Naive thymus-derived CD4-positive, alpha-beta T cell (primary cell): ENCODE measurements at places on chromosomes 6 and 20. TPM values are rescaled to one million over a fixed set of nuclear protein-coding genes. Genes with fewer than 3 reads are reported as not detected.
A peak's percentile ranks its signal among the peaks of the same experiment; 100 is the strongest.

GRCh38 chr6:25961619-25962148 is 918 bp upstream of the TRIM38 start:
- H3K27ac ChIP-seq: peak overlapping the region; percentile 97
- no peaks in the 10 kb centered on the region for H3K27me3 ChIP-seq
- no peak for DNase-seq

GRCh38 chr6:53148684-53149083 is at the start of gene GCM1:
GCM1 (minus strand) TSS chr6:53148841; CDS start chr6:53145632, 3,209 bp downstream.
- DNase-seq: no peak
- no peaks in the 10 kb centered on the region for H3K4me1 ChIP-seq
- no peaks in the 10 kb centered on the region for H3K27me3 ChIP-seq
- no peak within 1 kb of the TSS for H3K4me3 ChIP-seq
- no peaks in the 10 kb centered on the region for H3K36me3 ChIP-seq

DNA sequence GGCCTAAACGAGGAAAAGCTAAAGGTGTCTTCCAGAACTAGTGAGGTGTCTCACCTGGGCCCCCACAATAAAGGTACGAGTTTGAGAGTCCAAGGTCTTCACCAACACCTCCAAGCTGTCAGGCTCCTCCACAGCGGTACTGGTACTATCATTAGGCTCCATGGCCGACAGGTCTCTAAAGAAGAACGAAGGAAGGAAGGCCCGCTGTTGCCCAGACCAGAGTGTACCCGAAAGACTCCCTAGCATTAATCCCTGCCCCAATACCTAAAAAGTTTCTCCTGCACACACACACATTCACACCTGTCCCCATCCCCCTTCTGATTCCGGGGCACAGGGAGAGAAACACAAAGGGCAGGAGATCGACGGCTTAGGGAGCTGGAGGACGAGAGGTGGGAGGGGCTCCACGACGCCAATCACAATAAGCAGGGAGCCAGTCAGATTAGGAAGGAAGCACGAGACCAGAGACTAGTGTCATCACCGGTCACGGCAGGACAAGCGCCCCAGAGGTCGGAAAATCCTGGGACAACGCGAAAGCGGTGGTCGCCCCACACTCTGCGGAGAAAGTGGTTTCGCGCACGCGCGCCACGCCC is 764 bp downstream of the BAG6 start:
- peak overlapping the region; percentile 66 for H3K4me3 ChIP-seq
- H3K36me3 ChIP-seq: peaks cover 29% of the 10 kb centered on the region
- H3K27ac ChIP-seq: peak overlapping the region; percentile 95
- no peak for DNase-seq
- H3K27me3 ChIP-seq: no peaks in the 10 kb centered on the region
- peaks cover 14% of the 10 kb centered on the region for H3K4me1 ChIP-seq

DNA sequence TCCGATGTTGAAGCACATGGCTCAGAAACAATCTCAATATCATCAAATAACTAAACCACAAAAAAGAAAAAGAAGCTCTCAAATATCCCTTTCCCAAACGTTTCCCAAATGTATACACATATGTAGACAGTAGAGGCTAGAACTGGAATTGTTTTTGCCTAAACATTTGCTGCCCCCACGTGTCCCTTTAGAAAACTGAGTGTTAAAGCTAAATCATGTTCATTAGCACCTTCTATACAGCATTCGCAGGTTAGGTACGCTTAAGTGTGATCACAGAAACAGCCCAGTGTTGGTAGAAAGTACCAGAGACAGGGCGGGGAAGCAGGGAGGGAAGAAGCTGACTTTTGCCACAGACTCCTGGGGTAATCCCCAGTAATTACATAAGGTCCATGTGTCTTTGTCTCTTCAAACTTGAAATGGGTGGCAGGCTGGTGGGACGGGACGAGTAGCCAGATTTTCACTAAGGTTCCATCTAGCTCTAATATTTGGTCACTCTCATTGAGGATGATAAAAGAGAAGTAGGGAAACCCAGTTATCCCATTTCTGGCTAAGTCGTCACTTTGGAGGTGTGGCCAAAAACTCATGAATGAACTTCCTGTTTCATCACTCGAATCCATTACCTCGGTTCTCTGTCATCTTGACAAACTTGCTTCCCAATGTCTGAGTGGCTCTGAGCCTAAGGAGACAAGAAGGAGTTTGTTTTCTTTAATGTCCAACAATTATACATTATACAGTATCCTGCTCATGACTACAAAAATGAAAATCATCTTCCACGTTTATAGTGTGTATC is 15.0 kb upstream of the TFAP2A start:
- no peaks in the 10 kb centered on the region for H3K27me3 ChIP-seq
- H3K4me3 ChIP-seq: no peak overlapping the region
- no peaks in the 10 kb centered on the region for H3K36me3 ChIP-seq
- H3K4me1 ChIP-seq: no peaks in the 10 kb centered on the region

- H3K27ac ChIP-seq: no peak overlapping the region
- no peak overlapping the region for H3K4me3 ChIP-seq
- H3K27me3 ChIP-seq: no peaks in the 10 kb centered on the region
- no peak for DNase-seq
These were observed 308.6 kb upstream of the MAP3K7 start for GRCh38 chr6:90895299-90896074.

GRCh38 chr6:35093783-35094182 is 47.4 kb downstream of the TCP11 start:
- no peak overlapping the region for H3K27ac ChIP-seq
- H3K4me3 ChIP-seq: no peak overlapping the region
- H3K4me1 ChIP-seq: no peaks in the 10 kb centered on the region
- no peaks in the 10 kb centered on the region for H3K27me3 ChIP-seq
- peaks cover 4% of the 10 kb centered on the region for H3K36me3 ChIP-seq

DNA sequence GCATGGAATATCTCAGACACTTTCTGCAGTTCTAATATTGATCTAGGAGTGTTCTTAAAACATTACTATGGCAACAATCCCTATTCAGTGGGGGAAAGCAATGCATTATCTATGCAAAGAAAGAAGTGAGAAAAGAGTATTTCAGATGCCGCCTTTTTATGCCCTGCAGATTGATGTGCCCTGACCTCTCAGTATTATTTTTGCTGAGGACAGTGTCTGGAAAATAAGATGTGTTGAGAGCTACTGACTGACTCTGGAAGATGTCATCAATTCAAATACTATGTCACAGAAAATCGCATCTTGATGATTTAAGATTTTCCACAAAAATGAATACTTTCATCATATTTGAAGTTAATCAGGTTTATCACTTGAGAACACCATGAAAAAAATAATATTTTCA is 22.9 kb upstream of the SPACA1 start:
- no peaks in the 10 kb centered on the region for H3K4me1 ChIP-seq
- no peak overlapping the region for H3K4me3 ChIP-seq
- H3K36me3 ChIP-seq: no peaks in the 10 kb centered on the region
- H3K27me3 ChIP-seq: no peaks in the 10 kb centered on the region
- DNase-seq: no peak

- H3K27me3 ChIP-seq: no peaks in the 10 kb centered on the region
- H3K27ac ChIP-seq: no peak overlapping the region
- H3K4me1 ChIP-seq: no peaks in the 10 kb centered on the region
- no peaks in the 10 kb centered on the region for H3K36me3 ChIP-seq
- DNase-seq: no peak
These were observed 162.7 kb downstream of the GRM4 start for GRCh38 chr6:33983109-33983716.

GRCh38 chr6:137906020-137906472 is 39.0 kb downstream of the TNFAIP3 start:
- H3K4me3 ChIP-seq: no peak overlapping the region
- no peak overlapping the region for H3K27ac ChIP-seq
- H3K27me3 ChIP-seq: no peaks in the 10 kb centered on the region

Gene ZNF334
- not detected for total RNA-seq

Gene DEFB114
- total RNA-seq: not detected

Gene C6orf58
- not detected for total RNA-seq

Gene KIF6
- total RNA-seq: not detected
